ENCODE measurements at places on chromosomes 2 and 18.

DNA sequence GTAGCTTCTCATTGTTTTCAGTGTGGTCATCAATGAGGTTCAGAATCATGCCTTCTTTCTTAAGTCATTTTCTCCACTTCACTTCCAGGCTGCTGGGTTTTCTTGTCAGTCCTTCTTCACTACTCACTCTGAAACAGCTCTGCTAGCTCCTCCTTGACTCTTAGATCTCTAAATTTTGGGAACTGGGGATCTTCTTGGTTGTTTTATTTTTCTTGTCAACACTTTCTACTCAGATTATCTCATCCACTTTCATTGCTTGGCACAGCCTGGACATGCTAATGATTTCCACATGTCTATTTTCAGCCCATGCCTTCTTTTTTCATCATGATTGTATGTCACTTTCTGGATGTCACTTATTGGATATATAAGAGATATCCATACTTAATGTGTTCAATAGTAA, 517.8 kb upstream of the DSEL start:
- DNase-seq = no peak

DNA sequence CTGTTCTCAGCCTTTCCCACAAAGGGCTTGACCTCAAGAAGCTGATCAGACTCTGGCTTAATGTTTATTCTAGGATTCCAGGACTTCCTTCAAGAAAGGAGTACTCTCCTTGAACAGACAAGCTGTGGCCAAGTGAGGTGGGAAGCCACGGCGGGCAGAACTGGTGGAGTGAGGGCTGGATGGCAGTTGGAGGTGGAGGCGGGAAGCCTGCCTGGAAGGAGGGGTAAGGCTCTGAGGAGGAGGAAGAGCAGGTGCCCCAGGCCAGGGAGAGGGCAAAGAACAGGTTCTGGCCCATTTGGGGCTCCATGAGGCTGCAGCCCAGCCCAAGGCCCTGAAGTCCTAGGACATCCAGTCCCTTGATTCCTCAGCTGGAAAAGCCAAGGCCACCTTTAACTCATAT, 143.9 kb downstream of the CYP26B1 start:
- no peak for DNase-seq

- DNase-seq = no peak
These were observed 687.4 kb upstream of the SYT4 start for GRCh38 chr18:43964666-43965065.

DNA sequence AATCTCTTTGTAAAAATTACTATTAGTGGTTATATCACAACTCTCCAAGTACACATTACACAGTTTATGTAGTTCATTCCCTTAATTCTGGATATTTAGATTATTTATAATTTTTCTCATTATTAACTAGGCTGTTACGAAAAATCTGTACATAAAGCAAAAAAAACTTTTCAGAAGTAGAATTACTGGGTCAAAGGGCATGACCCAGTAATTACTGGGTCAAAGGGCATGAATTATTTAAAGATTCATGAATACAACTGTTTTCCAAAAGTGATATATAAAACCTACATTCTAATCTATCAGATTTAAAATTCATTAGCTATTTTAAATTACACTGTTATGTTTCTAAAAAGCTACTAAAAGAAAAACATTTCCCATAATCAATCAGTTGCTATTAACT, 55.3 kb downstream of the MSH6 start:
- no peak for DNase-seq

GRCh38 chr2:113895301-113895700, 5.4 kb downstream of the ACTR3 start:
- no peak for DNase-seq

DNA sequence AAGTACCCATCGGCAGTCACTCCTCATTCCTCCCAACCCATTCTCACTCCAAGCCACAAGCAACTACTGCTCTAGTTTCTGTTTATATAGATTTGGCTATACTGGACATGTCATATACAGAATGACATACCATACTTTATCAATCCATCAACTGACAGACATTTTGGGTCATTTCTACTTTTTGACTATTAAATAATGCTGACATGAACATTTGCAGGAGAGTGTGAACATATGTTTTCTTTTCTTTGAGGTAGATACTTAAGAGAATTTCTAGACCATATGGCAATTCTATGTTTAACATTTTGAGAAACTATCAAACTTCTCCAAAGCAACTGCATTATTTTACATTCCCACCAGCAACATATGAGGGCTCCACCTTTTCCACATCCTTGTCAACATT, 32.6 kb downstream of the NMUR1 start:
- DNase-seq = no peak

- no peak for DNase-seq
These were observed 43.6 kb downstream of the MAPRE2 start for GRCh38 chr18:35084494-35085449.

DNA sequence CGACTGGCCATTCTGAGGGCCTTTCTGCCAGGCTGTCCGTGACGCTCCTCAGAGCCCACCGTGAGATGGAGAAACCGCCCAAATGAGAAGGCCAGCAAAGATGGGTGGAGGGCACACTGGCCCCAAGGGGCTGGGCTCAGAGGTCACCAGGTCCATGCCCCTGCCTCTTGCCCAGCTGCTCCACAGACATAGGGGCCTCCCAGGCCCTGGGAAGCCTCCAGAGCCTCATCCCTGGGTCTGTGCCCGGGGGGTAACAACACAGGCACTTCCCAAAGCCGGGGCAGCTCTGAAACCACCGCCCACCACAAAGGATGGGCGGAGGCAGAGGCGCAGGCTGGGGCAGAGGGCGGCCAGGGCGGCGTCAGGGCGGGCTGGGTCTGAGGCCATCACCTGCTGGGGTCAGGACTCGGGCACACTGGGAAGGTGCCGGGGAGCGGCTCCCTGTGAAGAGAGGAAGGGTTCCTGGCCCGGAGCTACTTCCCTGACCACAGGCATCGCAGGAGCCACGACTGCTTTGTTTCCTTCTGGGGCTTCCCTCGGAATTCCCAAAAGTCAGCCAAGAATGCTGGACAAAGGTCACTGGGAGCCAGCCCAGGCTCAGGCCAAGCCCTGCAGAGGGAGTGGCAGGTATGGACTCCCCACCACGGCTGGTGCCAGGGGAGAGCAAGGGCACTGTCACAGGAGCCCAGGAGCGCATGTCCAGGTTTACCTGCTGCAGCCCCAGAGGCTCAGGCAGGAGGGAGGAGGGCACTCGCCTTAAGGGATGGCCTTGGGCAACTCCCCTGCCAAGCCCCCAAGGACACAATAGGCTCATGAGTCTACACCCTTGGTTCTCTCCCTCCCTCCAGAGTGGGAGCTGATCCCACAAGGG, 9.4 kb downstream of the CYP26B1 start:
- DNase-seq = no peak

GRCh38 chr18:3595369-3596273, 145.6 kb downstream of the TGIF1 start:
- DNase-seq = no peak

- DNase-seq = peak; percentile 23
These were observed 155.0 kb downstream of the EIPR1 start for GRCh38 chr2:3222636-3223035.

- no peak for DNase-seq
These were observed 27.9 kb downstream of the HNMT start for GRCh38 chr2:137992039-137992646.

DNA sequence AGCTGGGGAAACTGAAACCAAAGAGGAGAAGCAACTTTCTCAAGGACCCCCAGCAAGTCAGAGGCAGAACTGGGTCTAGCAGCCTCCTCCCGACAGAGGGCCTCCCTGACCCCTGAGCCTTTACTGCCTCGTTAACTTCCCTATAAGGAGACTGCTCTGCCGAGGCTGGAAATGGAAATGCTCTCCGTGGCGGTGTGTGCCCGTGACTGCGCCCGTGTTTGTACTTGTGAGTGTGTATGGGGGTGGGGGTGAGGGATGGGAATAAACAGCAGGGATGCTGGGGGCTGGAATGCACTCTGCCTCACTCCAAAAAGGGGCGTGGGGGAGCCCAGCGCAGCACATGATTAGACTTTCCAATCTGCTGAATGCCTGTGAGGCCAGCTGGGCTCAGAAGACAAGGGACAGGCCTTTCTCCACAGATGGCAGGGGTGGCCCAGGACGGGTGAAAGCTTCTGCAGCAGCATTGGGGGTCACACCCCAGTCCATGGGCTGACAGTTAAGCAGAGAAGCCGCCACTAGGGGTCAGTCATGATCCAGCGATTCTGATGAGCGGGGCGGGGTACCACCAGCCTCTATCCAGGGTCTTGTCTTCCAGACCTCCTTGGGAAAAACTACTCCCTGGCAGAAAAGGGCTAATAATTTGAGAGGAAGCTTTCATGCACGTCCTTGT, 26.8 kb downstream of the MPHOSPH10 start:
- DNase-seq = peak; percentile 44

DNA sequence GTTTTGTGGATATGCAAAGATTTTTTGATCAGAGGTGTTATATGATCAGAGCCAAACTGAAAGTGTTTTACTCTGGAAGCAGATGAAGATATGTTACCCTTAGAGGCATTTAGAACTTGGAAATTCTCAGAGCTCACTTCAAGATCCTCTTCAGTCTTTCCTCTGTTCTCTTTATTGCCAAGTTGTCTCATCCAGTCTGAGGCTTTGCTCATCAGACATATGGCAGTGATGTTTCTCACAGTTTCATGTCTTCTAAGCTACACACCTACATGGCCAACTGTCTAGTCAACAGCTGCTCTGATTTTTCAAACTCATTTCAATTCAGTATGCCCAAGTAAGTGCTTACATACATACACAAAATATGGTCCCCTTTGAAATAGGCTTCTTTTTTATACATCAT, 1504.3 kb upstream of the PIK3C3 start:
- DNase-seq = no peak

DNA sequence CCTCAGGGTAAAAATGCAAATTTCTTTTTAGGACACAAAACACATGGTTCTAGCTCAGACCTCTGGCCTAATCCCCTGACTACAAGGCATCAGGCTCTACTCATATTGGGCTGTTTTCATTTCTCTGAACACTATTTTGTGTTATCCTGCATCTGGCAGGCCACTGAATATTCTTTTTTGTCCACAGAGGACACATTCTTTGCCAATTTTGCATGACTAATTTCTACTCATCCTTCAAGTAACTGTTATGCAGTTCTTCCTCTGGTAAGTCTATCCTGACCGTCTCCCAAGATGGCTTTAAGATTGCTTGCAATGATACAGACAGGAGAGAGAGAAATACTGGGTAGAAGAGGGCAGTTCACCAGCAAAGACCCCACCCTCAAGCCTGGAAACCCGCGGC, 107.6 kb upstream of the RGPD4 start:
- no peak for DNase-seq

DNA sequence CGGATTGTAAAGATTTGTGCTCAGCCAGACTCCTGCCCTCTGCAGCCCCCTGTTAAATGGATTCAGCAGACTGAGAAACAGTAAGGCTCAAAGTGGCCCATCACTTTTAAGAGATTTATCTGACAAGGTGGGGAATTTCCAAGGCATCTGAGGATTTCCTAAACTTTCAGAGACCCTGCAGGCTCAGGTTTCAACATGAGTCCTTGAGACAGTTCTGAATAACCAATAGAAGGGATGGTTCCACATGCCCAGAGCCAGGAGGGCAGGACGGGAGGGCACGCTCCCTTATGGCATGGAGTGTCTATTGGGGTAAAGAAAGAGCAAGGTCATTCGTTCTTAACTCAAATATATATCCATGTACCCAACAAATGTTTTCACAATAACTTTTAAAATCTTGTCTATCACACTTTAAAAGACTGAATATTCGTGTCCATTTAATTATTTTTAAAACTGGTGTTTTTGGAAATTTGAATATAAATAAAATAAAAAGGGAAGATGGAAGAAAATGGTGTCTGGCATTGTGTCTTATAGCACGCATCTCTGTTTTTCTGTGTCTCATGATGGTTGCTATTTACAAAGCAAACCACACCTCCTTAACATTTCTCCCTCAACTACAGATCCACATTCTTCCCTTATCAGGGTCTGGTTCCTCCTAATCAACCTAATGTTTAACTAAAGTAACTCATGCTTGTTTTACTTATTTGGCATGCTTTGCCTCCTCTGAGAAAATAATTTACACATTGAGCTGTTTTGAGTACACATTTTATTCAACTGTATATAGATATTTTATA, 56.0 kb upstream of the DSG1 start:
- no peak for DNase-seq

GRCh38 chr2:39491653-39492052, 54.6 kb upstream of the MAP4K3 start:
- no peak for DNase-seq

GRCh38 chr18:62118328-62118727, 68.5 kb downstream of the PIGN start:
- DNase-seq = no peak

- no peak for DNase-seq
These were observed 390.6 kb downstream of the ERBB4 start for GRCh38 chr2:212147921-212148513.

GRCh38 chr2:236164201-236164924, 3.8 kb downstream of the GBX2 start:
- no peak for DNase-seq

DNA sequence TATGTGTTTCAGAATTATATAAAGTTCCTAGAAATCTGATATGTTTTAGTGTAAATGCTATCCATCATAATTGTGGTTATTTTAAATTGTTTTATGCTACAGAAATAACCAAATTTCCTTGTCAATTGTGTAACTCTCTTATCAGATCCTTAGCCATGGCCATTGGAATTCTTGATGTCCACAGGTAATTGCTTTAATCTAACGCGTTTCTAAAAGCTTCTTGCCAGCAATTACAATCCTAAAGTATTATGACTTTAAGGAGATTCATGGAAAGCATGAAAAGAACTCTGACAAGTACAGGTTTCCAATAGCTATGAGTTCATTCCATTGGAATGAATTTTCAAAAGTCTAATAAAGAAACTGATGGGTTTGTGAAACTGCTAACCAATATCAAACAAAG, 472.1 kb downstream of the ERBB4 start:
- DNase-seq = no peak

DNA sequence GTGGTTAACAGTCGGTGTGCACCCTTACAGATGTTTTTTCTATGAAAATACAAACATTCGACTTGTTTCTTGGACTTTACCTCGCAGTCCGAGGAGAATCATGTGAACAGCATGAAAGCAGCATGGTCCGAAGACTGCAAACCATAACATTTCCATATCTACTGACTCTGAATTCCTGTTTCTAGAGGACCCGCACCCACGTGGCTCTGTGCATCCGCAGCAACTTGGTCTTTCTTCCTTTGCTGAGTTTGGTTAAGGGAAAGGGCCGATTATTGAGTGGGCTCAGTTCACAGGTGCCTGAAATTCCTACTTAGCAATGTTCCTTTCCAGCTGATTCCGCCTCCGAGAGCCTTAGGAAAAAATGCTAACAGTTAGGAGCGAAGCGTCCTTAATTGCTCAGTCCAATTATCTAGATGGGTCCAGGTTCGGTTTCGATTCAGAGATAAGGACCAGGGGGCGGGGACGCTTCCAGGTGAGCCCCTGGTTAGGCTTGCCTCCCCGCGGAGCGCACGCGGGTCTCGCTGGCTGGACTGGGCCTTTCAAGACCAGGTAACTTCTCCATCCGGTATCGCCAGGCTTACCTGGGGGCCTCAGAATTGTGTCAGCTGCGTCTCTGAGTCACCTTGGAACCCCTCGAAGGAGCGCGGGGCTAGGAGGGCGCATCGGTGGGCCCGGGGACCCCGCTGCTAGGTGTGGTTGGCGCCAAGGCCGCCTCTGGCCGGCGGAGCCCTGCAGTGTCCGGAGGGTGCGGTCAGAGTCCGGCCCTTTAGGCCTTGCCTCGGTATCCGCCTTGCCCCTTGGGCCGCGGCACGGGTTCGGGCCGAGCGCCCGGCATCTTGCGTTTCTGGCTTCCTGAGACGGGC, 1.1 kb upstream of the B3GNT2 start:
- DNase-seq = no peak

Measured in stimulated activated CD8-positive, alpha-beta memory T cell treated with anti-CD3 and anti-CD28 coated beads, Interleukin-7, amount 100 ng/mL, for 24 hours (primary cell).